Activated CD4-positive, alpha-beta T cell treated with anti-CD3 and anti-CD28 coated beads, Interleukin-2, amount 50 U/mL, for 24 hours (primary cell): ENCODE measurements at places on chromosomes 11 and 22.

GRCh38 chr11:108498046-108498815, at the start of gene POGLUT3:
Gene POGLUT3 (minus strand): TSS chr11:108498384. CDS start chr11:108498366, 18 bp downstream.
- DNase-seq, result peak; percentile 6

- DNase-seq, result no peak
Observed at GRCh38 chr11:17772704-17773600, 38.4 kb downstream of the KCNC1 start.

DNA sequence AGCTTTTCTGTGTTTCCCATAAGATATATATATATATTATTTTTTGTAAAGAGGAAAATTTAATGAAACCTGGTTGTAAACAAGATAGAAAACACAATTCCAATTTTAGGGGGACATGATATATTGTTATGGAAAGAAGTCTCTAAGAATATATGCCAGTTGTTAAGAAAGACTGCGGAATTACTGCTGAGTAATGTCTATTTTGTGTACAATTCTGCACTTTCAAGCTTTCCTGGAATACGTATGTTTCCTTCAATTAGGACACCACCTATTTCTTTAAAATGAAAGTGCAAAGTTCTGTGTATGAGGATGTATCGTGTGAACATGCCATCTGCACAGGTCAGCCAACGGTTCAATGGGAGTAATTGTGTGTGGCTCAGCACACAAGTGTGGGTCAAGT, 760.2 kb downstream of the BRD1 start:
- no peak for DNase-seq

DNA sequence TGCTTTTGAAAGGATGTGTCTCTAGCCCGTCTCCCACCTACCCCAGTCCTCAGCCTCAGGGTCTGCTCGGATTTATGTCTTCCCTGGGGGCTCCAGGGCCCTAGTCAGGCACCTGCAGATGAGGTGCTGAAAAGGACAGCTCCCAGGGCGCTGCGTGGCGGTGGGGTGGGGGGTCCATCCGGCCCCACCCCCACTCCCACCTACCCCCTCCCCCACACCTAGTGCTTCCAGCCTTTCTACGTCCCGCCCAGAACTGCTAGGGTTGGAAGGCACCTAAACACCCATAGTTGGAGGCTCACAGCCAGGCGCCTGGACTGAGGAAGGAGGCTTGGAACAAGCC, 1.4 kb upstream of the ROBO3 start:
- DNase-seq, result no peak

DNA sequence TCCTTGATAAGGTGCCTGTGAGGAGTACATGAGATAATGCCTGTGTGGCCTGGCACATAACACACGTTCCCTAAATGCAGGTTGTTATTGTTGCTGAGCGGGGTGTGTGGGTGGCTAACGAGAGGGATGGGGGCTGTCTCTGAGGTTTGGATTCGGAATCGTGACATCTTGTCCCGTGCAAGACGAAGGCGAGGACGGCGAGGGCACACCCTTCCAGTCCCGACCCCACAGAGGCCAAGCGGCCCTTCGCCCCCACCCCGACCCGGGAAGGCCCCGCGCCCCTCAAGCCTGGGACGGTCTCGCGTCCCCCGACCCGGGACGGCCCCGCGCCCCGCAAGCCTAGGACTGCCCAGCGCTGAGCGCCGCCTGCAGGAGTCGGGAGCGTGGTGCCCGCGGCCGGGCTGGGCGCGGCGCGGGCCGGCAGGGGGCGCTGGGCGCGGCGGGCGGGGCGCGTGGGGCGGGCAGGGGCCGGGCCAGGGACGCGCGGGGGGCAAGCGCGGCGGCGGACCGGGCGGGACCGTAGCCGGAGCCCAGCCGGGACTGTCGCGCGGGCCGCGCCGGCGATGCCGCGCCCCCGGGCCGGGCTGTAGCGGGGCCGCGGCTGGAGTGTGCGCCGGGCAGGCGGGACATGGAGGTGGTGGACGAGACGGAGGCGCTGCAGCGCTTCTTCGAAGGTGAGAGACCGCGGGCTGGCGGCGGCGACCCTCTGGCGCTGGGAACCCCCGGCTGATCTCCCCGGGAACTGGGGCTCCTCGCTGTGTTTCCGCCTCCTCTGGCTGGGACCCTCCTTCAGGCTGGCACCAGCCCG, at the start of gene MYRF:
TSS of gene MYRF (plus strand) at position 520 of the 808 bp plus-strand sequence. CDS start at position 629, 109 bp downstream.
- peak; percentile 25 for DNase-seq

GRCh38 chr11:44863231-44863630, 87.5 kb downstream of the TP53I11 start:
- DNase-seq, result no peak

GRCh38 chr22:35446365-35446764, 46.4 kb downstream of the MCM5 start:
- no peak for DNase-seq

GRCh38 chr22:26170112-26170492, 840 bp downstream of the SEZ6L start:
- DNase-seq, result no peak
